NCI-H1092 (cell line): ENCODE measurements at places on chromosomes 7 and 10.
A peak's percentile ranks its signal among the peaks of the same experiment; 100 is the strongest.

DNA sequence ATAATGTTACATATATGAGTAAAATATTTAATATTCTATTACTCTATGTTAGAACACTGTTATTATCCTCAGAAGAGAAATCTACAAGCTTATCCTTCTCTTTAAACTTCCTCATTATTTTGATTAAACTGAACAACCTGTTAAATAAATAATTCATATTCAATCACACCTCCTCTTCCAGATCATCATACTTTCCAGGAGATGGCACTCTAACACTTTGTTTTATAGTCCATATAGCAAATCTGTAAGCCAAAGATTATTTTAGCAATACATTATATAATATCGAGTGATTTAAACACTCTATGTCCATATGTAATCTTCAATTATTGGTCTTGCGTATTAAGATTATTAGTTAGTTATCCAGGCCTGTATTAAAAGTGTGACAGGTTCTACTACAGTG, 694.1 kb downstream of the ANKRD7 start:
- no peak for DNase-seq

DNA sequence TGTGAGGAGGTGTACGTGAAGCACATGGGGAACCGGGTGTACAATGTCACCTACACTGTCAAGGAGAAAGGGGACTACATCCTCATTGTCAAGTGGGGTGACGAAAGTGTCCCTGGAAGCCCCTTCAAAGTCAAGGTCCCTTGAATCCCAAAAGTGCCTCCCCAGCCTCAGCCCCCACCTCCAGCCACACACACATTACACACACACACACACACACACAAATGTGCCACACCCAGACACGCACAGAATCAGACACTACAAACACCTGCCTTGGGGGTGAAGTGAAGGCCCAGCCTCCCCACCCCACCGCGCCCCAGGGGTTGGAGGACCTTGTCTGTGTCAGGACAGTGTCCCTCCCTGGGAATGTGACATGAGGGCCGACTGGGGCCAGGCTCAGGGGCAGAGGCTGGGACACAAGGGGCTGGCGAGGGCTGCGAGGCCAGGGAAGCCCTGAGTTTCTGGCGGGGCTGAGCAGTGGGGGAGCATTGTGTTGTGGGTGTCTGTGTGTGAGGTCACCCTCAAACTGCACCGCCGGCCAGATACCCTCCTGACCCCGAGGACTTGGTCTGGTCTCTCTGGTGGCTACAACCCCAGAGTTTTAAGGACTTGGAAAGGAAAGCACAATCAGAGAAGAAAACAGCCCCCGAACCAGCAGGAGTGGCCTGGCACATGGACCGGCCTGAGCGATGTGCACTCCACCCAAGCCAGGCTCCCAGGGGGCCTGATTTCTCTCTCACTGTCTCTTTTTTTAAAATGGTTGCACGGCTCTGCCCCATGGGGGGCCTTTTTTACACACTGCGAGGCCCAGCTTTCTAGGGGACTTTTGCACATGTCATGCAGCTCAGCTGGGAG, 4.0 kb upstream of the ATP6V1F start:
- no peak for DNase-seq

GRCh38 chr10:125551247-125551646, 131.7 kb downstream of the TEX36 start:
- no peak for DNase-seq

GRCh38 chr10:77497748-77498147, 139.9 kb downstream of the KCNMA1 start:
- no peak for DNase-seq

DNA sequence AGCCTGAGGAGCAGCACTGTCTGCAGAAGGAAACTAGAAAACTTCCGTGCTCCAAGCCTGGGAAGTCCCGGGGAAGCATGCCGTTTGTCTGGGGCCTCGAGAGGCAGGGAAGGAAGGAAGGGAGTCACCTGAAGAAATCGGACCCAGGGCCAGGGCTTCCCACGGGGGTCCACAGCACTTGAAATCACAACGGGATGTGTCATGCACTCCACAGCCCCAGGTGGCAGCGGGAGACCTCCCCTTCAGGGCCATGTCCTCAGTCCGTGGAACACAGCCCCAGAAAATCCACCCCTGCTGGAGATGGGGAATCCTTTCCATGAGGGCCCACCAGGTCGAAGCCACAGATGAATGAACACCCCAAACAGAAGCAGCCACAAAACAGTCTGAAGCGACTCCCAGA, 239.5 kb downstream of the MGMT start:
- DNase-seq = no peak

DNA sequence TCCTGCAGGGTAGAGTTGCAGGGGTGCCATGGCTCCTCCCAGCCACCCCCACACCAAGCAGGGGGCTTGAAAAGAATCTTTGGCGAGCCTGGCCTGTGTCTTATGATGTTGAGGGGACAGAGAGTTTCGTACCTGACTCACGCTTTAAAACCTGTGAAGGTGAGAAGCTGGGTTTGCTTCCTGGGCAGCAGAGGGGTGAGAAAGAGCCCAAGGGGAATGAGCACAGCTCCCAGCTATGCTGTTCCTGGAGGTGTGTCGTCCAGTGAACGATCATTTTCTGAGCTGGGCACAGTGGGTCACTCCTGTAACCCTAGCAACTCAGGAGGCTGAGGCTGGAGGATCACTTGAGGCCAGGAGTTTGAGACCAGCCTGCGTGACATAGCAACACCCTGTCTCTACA, 13.5 kb upstream of the ADRB1 start:
- DNase-seq = no peak

DNA sequence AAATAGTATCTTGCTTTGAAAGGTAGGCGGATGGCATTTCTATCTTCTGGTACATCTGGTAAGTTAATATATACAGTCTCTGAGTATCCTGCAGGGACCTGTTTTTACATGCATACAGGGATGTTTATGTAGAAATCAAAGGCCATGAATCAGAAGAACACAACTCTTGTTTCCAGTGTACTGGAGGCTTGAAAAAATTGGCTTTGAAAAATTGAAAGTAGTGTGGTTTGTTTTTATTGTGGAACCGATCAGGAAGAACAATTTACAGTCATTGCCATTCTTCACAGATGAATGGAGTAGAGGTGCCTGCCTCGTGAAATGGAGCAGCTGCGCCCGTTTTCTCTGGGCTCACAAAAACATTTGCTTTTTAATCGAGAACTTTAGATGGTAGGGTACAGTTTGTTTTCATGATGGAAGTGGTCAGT, 54.0 kb upstream of the RPA3 start:
- peak; percentile 51 for DNase-seq

- peak; percentile 42 for DNase-seq
These were observed at the start of gene EVX1 for GRCh38 chr7:27242555-27243339. EVX1 (plus strand) TSS chr7:27242802; CDS start chr7:27243031, 229 bp downstream.

- DNase-seq = no peak
These were observed 1042.1 kb downstream of the TYW1 start for GRCh38 chr7:68038621-68039314.

GRCh38 chr10:65861249-65861648, 1064.6 kb upstream of the LRRTM3 start:
- DNase-seq = no peak

DNA sequence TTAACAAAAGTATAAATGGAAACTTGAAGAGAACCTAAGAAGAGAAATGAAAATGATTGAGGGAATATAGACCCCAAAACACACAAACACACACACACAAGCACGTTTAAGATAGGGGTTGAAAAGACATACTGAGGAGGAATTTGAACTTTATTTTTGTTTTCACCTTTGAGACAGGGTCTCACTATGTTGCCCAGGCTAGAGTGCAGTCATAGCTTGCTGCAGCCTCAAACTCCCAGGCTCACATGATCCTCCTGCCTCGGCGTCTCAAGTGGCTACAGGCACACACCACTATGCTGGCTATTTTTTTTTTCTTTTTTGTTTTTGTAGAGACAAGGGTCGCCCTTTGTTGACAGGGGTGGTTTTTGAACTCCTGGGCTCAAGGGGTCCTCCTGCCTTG, 4.0 kb downstream of the BTRC start:
- no peak for DNase-seq

DNA sequence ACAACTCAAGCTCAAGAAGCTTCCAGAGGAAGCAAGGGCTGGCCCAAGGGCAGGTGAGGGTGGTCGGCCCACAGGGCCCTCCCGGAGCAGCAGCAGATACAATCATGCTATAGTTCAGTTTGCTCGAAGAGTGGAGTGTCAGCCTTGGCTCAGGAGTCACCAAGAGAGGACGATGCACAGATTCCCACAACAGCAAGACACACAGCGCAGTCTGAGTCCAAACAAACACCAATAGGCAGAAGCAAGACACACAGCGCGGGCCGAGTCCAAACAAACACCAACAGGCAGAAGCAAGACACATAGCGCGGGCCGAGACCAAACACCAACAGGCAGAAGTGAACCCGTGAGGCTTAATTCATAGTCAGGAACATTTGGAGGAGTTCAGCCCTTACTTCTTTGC, 138.4 kb downstream of the PTPRN2 start:
- DNase-seq = no peak

DNA sequence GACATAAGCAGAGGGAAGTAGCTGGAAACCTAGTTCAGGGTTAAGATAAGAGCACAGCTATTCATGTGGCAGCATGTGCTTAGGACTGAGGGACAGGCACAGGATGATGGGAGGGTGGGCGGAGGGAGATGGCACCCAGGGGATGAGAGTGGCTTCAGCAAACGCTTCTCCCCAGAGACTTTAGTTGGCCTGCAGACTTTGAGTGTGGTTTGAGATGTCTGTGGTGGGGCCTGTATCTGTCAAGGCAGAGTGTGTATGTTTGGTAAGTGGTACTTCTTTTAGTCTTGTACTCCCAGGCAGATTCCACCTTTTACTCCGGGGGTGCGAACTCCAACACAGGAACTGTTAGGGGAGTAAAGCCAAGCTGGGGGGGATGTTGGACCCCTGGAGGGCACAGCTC, 88.9 kb downstream of the WDFY4 start:
- DNase-seq = no peak

- peak; percentile 2 for DNase-seq
These were observed 20.3 kb upstream of the HYAL4 start for GRCh38 chr7:123824754-123825067.

- no peak for DNase-seq
These were observed 848.9 kb downstream of the REEP3 start for GRCh38 chr10:64369885-64370773.

- no peak for DNase-seq
These were observed 42.1 kb downstream of the CYP26A1 start for GRCh38 chr10:93115661-93116383.

DNA sequence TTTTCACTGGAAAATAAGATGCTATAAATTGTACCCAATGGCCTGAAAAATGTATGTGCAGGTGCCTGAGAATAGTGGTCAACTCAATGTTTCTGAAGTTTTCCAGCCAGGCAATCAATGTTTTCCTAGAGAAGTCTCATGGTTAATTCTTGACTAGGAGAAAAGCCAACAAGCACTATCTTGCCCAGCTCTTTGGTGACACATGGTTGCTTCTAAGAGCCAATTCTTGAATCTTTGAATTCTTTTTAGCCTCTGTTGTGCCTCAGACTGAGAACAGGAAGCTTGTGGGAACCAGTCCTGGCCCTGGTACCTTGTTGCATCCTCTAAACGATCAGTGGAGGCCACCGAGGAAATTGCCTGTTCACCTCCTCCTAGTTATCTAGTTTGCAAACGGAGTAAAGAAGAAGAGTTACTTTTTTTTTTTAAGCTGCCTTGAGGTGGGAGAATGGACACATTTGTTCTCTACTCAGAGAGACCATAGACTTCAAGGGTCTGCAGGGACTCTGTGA, 144.0 kb upstream of the MKLN1 start:
- DNase-seq = no peak

- DNase-seq = no peak
These were observed 75.3 kb upstream of the PTN start for GRCh38 chr7:137418841-137419240.

DNA sequence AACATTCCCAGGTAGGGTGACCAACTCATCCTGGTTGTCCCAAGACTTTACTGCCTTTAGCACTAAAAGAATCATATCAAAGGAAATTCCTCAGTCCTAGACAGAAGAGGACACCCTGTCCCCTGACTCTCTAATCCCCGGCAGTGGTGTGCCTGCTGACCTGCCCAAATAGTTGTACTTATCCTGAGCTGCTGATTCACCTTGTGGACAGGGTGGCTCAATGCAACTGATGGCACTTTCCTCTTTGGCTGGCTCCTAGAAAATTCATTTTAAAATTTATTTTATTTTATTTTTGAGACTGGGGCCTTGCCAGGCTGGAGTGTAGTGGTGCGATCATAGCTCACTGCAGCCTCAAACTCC, 111.7 kb downstream of the JCAD start:
- no peak for DNase-seq

DNA sequence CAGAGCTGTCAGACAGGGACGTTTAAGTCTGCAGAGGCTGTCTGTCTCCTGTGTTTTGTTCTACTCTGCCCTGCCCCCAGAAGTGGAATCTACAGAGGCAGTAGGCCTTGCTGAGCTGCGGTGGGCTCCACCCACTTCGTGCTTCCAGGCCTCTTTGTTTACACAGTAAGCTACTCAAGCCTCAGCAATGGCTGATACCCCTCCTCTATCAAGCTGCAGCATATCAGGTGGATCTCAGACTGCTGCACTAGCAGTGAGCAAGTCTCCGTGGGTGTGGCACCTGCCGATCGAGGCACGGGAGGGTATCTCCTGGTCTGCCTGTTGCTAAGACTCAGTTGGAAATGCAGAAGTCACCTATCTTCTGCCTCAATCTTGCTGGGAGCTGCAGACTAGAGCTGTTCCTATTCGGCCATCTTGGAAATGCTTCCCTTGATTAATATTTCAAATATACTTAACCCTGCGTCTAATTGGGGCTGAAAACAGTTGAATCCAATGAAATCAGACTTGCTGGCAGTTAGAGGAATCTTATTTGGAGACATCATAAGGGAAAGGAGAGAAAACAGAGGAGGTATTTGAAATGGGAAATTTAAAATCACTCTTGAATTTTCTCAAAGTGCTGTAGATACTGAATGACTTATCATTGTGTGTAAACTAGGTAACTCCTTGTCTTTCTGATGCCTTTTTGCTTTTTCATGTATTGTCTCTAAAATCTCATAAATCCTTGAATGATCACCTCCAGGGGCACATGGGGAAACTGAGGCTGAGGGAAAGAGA, 13.8 kb upstream of the CYP3A5 start:
- DNase-seq = peak; percentile 12

DNA sequence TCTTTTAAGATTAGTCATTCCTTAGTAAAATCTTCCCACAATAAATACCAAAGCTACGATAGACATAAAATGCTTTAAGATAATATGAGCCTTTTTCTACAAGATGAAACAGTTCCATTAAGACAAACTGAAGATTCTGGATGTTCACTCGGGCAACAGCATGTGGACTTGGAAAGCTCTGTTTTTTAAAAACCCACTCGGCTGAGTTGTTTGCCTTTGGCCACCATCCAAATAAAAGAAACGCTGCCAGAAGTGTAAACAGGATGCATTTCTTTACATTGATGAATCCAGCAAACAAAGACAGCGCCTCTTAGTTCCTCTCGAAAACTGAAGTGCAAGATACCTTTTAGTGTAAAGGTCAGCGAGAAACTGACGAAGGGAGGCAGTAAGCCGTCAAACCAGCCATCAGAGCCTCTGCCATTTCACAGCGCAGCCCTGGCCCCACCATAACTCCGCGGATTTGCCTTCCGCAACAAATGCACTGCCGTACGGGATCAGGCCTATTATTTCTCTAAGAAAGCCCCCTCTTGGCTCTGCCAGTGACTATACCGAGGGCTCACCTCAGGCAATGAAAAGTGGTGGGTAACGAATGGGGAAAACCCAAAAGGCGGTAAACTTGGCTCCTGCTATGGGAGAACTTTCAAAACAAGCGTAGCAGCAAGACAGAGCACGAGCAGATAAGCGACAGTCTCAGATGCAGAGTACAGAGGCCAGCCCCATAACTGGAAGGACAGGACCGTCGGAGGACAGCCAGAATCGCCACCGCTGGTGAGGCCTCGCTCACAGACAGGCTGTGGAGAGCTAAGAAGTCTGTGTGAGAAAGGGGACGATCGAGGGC, 41.4 kb downstream of the GNA12 start:
- peak; percentile 63 for DNase-seq

GRCh38 chr7:139345042-139345441, 3.9 kb downstream of the FMC1 start:
- DNase-seq = no peak
